ENCODE measurements at places on chromosomes 4 and X. TPM values are rescaled to one million over a fixed set of nuclear protein-coding genes. Genes with fewer than 3 reads are reported as not detected.

Gene MAGEA12
- under 0.01 TPM for total RNA-seq

Gene MAGEB10
- total RNA-seq: not detected

Gene GAGE12C
- not detected for total RNA-seq

Gene EGFL6
- 1.00 TPM for total RNA-seq

Gene PPID
- 29.1 TPM for total RNA-seq

Gene CCSER1
- 0.14 TPM for total RNA-seq

Gene SRPK3
- 0.43 TPM for total RNA-seq

Gene CTAG2
- total RNA-seq: not detected

Gene NXF2
- total RNA-seq: not detected

Gene RAI2
- 0.14 TPM for total RNA-seq

Gene ATOH1
- total RNA-seq: not detected

Gene DMRTC1
- total RNA-seq: not detected

Gene CT55
- total RNA-seq: not detected

Gene ATP2B3
- not detected for total RNA-seq

Gene BTC
- total RNA-seq: 0.43 TPM
